ENCODE measurements at places on chromosomes 2 and 18. TPM values are rescaled to one million over a fixed set of nuclear protein-coding genes. Genes with fewer than 3 reads are reported as not detected.

EPHA4 gene
- 34.4 TPM for total RNA-seq

ST3GAL5 gene
- total RNA-seq: 14.9 TPM

IL1RL1 gene
- 0.30 TPM for total RNA-seq

RSAD2 gene
- 0.30 TPM for total RNA-seq

KCNK3 gene
- 0.46 TPM for total RNA-seq

ACMSD gene
- not detected for total RNA-seq

GKN2 gene
- not detected for total RNA-seq

GNLY gene
- not detected for total RNA-seq

HYCC2 gene
- 14.7 TPM for total RNA-seq

CCDC68 gene
- 5.0 TPM for total RNA-seq

ARHGAP25 gene
- 0.30 TPM for total RNA-seq

SLC8A1 gene
- total RNA-seq: 125 TPM

SP140 gene
- total RNA-seq: under 0.01 TPM

XDH gene
- total RNA-seq: not detected

ITPRIPL1 gene
- 0.30 TPM for total RNA-seq

GPR39 gene
- total RNA-seq: 7.4 TPM

TSPYL6 gene
- not detected for total RNA-seq
